ENCODE measurements at places on chromosomes 6 and 20. TPM values are rescaled to one million over a fixed set of nuclear protein-coding genes. Genes with fewer than 3 reads are reported as not detected.

The CLPSL2 gene
- not detected for total RNA-seq

The CCN5 gene
- total RNA-seq = not detected

The SOX18 gene
- total RNA-seq = 1.6 TPM

The KCNQ5 gene
- 5.5 TPM for total RNA-seq

The NEU1 gene
- total RNA-seq = 18.2 TPM

The AVP gene
- 51.9 TPM for total RNA-seq
